ENCODE measurements at places on chromosomes 16 and 17.
A peak's percentile ranks its signal among the peaks of the same experiment; 100 is the strongest.

- DNase-seq, result no peak
Observed at GRCh38 chr17:50949989-50950877, 84.1 kb upstream of the TOB1 start.

- no peak for DNase-seq
Observed at GRCh38 chr16:50267151-50267631, 840 bp downstream of the ADCY7 start.

- DNase-seq, result no peak
Observed at GRCh38 chr17:18166894-18167293, 16.7 kb upstream of the ALKBH5 start.

- DNase-seq, result no peak
Observed at GRCh38 chr16:59973966-59974365, 1239.8 kb upstream of the GOT2 start.

DNA sequence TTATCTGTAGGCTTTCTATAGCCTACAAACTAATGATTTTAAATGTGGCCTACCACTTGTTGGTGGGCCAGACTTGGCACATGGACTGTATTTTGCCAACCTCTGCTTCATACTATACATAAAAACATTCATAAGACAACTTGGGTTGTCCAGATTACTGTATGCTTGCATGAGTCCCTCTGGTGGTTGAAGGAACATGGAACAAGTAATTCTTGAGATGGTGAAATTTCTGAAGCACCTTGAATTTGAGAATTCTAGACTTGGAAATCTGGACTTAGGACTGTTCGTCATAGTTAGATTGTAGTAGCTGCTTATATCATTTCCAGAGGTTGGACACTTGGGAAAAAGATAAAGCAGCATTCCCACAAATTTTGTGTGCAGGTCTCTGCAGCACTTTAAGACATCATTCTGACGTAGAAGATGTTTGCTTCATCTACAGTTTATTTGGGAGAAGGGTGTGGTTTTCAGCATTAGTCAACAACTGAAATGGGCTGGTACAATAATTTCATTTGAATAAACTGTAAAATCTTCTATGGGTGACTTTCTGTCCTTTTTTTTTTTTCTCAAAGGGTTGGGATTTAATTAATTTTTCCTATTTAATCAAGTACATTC is 31.2 kb downstream of the NFATC3 start:
- peak; percentile 15 for DNase-seq

GRCh38 chr17:10226930-10227695 is 28.7 kb upstream of the GAS7 start:
- DNase-seq, result peak; percentile 44

GRCh38 chr17:80783486-80783885 is 208.2 kb upstream of the CHMP6 start:
- DNase-seq, result no peak

DNA sequence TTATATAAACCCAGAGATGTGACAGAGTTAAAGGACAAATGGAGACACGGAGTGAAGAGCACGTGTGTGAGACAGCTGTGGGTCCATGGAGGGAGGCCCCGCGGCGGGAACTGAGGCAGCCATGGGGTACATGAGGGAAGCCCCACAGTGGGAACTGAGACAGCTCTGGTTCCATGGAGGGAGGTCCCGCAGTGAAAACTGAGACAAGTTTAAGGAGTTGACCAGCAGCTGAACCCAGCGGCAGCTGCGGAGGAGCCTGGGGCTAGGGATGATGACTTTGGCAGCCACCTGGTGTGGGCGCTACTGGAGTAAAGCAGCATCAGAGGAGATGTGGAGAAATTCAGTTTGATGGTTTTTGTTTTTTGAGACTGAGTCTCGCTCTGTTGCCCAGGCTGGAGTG is 185.1 kb downstream of the RPTOR start:
- no peak for DNase-seq

All from left lung (tissue), 14 donors.